Body of pancreas (tissue), 4 donors: ENCODE measurements at places on chromosomes 12 and 14. TPM values are rescaled to one million over a fixed set of nuclear protein-coding genes. Genes with fewer than 3 reads are reported as not detected.

GRCh38 chr12:110661337-110661972, 27.5 kb downstream of the HVCN1 start:
- no peaks in the 10 kb centered on the region for H3K27me3 ChIP-seq
- H3K36me3 ChIP-seq = no peaks in the 10 kb centered on the region
- DNase-seq = peak; percentile 26
- H3K4me3 ChIP-seq = no peak overlapping the region
- H3K4me1 ChIP-seq = no peaks in the 10 kb centered on the region

The RPS6KL1 gene
- 16.2 TPM for total RNA-seq

- H3K4me3 ChIP-seq = no peak overlapping the region
- DNase-seq = no peak
- H3K27me3 ChIP-seq = no peaks in the 10 kb centered on the region
- no peaks in the 10 kb centered on the region for H3K36me3 ChIP-seq
Observed at GRCh38 chr12:48980953-48981756, 3.0 kb downstream of the WNT1 start.

DNA sequence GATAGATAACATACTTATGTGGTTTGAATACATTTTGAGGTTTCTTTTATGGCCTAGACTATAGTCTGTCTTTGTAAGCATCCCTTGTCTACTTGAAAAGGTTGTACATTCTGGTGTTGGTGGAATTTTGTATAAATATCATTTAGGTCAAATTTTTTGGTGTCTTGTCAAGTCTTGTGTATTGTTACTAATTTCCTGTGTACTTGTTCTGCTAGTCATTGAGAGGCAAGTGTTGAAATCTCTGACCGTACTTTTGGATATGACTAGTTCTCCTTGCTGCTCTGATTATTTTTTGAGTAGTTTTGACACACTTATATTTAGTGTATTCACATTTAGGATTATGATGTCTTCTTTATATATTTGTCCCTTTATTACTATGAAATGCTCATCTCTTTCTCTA, 219.6 kb downstream of the CCDC91 start:
- H3K27me3 ChIP-seq = no peaks in the 10 kb centered on the region
- no peaks in the 10 kb centered on the region for H3K4me1 ChIP-seq
- no peak for DNase-seq
- no peak overlapping the region for H3K27ac ChIP-seq

DNA sequence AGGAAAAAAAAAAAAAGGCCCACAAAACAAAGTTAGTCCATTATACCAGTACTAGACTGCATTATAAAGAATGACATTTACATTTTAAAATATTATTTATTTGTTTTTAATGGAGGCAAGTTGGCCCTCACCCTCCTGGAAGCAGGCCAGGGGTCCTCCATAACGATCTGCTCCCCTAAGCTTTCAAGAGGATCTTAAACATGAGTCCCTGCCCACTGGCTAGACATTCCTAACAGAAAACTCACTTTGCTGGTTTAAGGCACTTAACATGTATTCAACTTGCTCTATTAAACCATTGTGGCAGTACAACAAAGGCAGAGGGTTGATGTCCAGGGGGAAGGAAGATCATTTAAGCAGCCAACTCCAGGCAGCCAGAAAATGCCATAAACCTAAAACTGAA, 111.4 kb downstream of the STXBP6 start:
- no peak overlapping the region for H3K27ac ChIP-seq
- no peaks in the 10 kb centered on the region for H3K27me3 ChIP-seq
- no peaks in the 10 kb centered on the region for H3K36me3 ChIP-seq
- DNase-seq = no peak
- H3K4me1 ChIP-seq = peaks cover 35% of the 10 kb centered on the region
- no peak overlapping the region for H3K4me3 ChIP-seq

DNA sequence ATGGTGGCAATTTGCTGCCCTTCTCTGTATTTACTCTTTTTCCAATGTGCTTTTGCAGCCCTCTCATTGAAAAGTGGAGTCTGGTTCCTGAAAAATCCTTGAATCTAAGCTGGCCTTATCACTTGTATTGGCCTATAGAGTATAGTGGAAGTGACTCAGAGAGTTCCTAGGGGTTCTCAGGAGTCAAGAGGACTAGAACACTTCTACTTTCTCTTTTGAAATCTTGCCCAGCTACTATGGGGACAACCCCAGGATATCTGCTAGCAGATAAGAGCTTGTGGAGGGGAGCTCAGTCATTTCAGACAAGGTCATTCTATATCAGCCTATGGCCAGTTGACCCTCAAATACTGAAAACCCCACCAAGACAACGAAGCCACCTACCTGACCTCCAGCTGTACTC, 26.7 kb upstream of the WSCD2 start:
- no peak overlapping the region for H3K27ac ChIP-seq
- no peaks in the 10 kb centered on the region for H3K27me3 ChIP-seq
- H3K4me3 ChIP-seq = no peak overlapping the region
- no peaks in the 10 kb centered on the region for H3K4me1 ChIP-seq
- H3K36me3 ChIP-seq = no peaks in the 10 kb centered on the region
